ENCODE measurements at places on chromosomes 4 and X.
A peak's percentile ranks its signal among the peaks of the same experiment; 100 is the strongest.

- DNase-seq = no peak
These were observed 25.1 kb upstream of the HS6ST2 start for GRCh38 chrX:132983496-132983895.

DNA sequence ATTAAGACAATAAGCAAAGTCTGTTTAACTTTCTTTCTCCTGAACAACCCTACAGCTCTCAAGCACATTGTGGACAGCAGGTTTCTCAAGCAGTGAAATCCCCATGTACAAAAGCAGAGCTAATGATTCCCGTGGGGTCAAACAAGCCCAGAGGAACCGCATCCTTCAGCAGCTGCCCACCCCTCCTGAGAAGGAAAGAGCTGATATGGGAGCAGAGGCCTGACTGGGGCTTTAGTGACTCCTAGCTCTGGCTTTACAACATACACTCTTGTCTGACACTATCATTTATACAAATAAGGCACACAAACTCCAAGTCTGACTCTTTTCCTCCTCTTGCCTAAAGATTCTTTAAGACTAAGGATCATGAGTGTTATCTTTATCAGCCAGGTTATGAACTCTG is 32.8 kb downstream of the HDAC8 start:
- no peak for DNase-seq

GRCh38 chrX:109393859-109394258 is 88.0 kb downstream of the GUCY2F start:
- peak; percentile 8 for DNase-seq

- peak; percentile 24 for DNase-seq
These were observed 84.1 kb downstream of the NHS start for GRCh38 chrX:17459008-17459611.

GRCh38 chrX:88613338-88613737 is 133.7 kb upstream of the CPXCR1 start:
- peak; percentile 12 for DNase-seq

GRCh38 chrX:130435937-130436336 is 34.1 kb downstream of the RBMX2 start:
- DNase-seq = no peak

DNA sequence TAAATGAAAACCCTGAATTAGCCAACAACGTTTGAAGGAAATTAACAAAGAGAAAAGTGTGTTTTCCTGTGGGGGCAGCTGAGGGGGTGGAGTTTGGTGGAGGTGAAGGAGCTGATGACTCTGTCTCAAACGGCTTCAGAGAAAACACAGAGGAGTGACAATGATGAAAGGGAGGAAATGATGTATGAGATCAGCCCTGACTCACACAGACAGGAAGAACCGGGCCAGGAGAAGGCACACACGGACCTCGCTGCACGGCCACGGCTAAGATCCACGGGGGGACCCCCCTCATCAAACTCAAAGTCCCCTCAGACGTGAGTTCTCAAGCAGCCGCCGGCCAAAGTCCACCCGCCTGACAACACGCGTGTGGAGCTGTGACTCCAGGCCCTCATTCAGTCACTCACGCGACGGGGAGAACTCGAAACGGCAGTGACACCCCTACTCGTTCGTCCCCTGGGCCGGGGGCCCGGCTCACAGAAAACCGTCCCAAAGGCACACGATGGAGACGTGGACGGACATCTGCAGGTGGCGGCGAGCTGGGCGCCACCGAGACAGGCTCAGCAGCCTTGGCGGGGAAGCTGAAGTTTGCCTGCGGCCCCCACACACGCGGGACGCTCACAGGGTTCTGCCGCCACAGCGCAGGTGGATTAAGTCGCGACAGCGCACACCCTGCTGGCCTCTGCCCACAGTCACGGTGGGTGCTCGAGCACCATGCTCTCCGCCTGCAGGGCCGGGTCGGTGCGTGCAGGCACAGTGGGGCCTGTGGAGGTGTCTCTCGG is 28.8 kb downstream of the PPP2R3B start:
- DNase-seq = peak; percentile 25

DNA sequence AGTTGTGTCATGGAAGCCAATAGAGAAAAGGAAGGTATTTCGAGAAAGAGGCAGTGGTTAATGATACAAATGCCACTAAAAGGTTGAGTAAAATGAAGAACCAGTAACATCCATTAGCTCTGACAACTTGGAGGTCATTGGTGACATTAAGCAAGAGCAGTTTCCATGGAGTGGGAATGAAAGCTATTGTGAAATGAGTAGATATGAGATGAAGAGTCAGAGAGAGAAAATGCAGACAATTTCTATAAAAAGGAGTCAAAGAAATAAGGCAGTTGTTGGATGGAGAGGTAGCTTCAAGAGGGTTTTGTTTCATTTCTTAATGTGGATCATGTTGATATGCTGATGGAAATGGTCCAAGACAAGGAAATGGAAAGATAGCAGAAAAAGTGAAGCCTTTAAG is 9.6 kb upstream of the AMTN start:
- no peak for DNase-seq

DNA sequence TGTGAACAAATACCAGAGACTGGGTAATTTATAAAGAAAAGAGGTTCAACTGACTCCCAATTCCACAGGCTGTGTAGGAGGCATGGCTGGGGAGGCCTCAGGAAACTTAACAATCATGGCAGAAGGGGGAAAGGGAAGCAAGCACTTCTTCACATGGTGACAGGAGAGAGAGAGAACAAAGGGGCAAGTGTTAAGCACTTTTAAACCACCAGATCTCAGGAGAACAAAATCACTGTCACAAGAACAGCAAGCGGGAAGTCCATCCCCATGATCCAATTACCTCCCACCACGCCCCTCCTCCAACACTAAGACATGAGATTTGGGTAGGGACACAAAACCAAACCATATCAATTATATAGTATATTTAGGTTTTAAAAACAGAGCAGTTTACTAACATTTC is 30.8 kb downstream of the MOB1B start:
- DNase-seq = no peak

DNA sequence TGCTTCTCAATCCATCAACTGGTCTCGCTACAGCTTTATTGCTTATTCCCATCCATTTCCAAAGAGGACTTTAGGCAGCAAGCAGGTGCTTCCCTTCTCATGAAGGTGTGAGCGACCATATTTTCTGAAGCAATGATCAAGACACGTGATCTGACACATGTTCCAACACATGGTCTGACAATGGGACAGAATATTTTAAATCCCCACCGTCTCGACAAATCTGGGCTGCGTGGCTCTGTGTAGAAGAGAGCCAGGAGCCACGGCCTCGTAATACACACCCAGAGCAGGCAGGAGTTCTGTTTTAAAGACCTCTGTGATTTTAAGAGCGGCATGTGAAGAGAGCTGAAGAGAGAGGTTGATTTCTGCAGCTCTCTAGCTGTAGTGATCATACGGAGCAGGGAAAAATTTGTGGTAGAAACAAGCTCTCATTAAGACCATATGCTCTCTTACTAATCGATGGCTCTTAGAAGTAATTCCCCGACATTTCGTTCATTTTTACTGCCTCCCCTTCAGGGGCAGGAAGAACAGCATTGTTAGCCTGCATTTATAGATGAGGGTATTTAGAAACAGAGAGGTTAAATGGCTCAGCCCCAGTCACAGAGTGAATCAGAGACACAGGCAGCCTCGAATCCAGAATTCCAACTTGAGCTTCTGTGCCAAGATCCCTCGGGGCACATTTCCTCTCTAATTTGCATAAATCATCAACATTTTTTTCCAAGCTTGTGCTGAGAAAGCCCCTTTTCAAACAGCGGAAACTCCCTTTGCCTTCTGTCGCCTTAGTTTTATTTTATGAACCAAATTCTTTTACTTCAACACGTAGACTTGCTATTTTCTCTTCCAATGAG is 91.0 kb upstream of the BCOR start:
- DNase-seq = peak; percentile 72

DNA sequence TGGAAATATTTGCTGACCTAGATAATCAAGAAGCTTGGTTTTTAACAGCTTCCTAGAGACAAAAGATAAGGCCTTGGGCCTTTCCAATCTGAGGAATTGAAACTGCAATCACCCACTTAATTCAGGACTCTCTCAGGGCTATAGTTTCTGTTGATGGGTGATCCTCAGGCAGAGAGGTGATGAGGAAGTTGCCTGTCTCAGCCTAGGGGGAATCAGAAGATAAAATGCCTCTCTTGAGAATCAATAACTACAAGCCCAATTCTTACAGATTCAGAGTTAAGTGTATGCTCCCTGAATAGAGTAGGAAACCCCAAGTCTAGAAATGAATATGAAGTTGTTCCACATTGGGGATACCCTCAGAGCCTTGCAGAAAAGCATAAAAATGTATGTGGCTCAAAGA is 45.5 kb downstream of the NFKB1 start:
- DNase-seq = no peak

- DNase-seq = peak; percentile 8
These were observed 24.6 kb upstream of the ANTXR2 start for GRCh38 chr4:80097400-80098177.

GRCh38 chrX:85992811-85993229 is 54.5 kb downstream of the CHM start:
- peak; percentile 62 for DNase-seq

DNA sequence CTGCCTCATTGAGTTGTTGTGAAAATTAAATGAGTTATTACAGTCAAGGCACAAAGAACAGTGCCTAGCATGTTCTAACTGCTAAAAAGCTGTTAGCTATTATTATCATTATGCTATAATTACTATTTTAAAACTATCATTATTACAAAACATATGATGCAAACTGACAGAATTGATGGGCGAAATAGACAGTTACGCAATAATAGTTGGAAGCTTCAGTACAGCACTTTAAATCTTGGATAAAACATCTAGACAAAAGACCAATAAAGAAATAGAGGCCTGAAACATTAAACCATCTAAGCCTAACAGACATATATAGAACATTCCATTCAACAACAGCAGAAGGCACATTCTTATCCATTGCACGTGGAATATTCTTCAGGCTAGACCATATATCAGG is 73.0 kb downstream of the TAB3 start:
- DNase-seq = no peak

DNA sequence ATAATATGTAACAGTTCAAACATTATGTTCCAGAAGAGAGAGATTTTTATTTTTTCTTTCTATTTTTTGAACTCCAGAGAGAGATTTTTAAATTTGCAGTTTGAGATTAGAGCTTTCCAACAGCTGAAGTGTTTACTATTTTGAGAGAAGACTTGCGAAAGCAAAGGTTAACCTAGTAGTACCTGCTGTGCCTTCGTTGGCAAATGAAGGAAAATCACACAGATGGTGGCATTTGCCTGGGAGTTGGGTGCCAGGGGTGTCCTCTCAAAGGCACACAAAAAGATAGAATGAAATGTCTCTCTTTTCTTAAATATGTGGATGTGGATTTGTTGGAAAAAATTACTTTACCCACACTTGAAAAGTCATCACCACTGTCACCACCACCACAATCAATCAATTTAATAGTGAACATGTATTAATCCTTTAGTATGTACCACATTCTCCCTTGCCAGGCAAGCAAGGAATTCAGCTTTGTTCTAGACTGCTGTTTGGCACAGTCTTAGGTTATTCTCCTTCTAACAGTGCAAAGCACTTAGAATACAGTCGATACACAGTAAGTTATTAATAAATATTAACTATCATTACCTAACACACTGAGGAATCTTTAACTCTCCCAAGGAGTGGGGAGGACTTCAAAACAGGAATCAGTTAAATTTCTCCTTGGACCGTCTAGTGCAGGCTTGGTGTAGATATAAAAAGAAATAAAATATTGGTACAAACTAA is 838.2 kb upstream of the FTHL17 start:
- no peak for DNase-seq

GRCh38 chrX:23228950-23229448 is 105.7 kb upstream of the PTCHD1 start:
- DNase-seq = peak; percentile 22

Data from A673 (cell line).